Activated CD4-positive, alpha-beta memory T cell treated with anti-CD3 and anti-CD28 coated beads, Interleukin-2, amount 10 ng/mL, durations not matched to agents 7 days and 5 days (primary cell): ENCODE measurements at places on chromosomes 4 and X. TPM values are rescaled to one million over a fixed set of nuclear protein-coding genes. Genes with fewer than 3 reads are reported as not detected.

Gene TMSB15A
- total RNA-seq = not detected

Gene PRSS12
- not detected for total RNA-seq

Gene HPSE
- total RNA-seq = 32.7 TPM

Gene TMEM131L
- total RNA-seq = 25.2 TPM

Gene CAPN6
- total RNA-seq = not detected

Gene TMEM271
- total RNA-seq = not detected

Gene UGT2B17
- total RNA-seq = not detected

Gene SSX2B
- total RNA-seq = not detected

Gene VCX
- not detected for total RNA-seq

DNA sequence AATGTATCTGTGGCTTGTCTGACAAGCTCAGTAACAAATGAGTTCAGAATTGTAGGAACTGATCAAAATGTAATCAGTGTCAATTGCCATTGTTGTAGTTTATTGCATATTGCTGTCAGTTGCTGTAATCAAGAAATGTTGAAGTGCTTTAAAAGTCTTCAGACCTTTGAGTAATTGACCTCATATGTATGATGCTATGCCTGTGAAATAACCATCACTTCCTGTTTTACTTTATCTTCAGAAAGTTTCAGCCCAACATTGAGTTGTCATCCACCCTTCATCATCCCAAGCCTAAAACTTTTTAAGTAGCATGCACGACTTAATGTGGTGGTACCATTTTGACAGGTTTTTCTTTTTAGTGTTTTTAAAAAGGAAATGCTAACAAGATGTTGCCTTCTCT, 212.4 kb downstream of the ARHGAP10 start:
- DNase-seq = no peak

DNA sequence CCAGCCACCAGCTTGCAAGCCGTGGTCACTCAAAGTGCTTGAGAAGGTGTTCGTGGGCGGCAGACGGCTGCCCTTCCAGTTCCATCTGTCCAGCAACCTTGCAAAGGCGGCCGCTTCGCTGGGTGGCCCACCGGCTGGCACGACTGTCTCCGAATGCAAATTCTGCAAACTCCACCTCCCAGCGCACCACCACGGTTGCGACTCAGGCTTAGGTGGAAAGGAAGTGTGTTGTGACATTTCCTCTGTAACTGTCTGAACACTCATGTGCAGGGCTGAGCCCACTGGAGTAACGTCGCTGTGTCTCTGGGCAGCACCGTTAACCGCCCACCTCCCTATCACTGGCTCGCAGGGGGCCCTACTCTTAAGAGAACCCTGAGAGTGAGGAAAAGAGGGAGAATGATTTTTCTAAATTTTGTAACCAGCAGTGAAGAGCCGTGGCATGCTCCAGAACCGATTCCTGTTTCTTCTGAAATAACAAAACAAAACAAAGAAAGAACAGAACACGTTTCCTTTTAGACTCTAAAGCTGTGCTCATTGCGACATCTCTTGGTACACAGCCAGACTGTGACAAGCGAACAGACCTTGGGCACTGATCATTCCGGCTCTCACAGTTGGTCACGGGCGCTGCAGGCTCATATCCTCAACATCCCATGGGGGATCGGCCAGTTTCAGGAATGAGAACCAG, at the start of gene P2RY8:
Gene P2RY8 (minus strand): TSS at position 155 of the 685 bp plus-strand sequence. CDS start 70,627 bp downstream, outside the sequence.
- peak; percentile 87 for DNase-seq

DNA sequence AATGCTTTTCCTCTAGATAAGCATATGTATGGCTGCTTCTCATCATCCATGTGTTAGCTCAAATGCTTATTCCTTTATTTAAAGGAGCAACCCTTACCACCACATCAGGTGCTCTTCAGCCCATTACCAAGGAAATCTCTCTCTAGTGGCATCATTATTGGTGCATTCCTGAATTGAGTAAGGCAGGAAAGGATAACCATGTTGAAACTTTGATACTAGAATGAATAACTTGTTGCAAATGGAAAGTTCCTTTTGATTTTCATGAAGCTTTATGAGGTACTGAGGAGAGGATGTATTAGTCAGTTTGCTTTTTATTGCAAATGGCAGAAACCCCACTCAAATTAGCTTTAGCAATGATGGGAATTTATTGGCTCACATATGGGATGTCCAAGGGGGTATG, 212.3 kb upstream of the FGF13 start:
- DNase-seq = no peak

GRCh38 chr4:73607375-73608033, 12.7 kb downstream of the RASSF6 start:
- DNase-seq = no peak

GRCh38 chr4:80420638-80421037, 85.1 kb downstream of the CFAP299 start:
- no peak for DNase-seq

DNA sequence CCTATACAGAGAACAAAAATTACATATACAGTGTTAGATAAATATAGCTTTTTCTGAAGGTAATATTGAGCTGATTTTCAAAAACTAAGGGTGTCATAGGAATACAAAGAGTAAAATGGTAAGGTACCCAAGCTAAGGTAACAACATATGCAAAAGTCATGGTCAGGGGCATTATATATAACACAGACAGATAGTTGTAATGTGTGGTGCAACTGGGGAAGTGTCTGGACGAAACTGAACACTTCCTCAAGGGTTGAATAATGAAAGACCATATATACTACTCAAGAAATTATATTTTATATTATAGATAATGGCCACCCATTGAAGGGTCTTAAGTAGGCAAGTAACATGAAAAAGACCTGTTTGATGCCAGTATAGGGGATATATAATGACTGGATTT, 262.1 kb upstream of the CXXC4 start:
- no peak for DNase-seq

GRCh38 chr4:4913147-4913561, 53.7 kb downstream of the MSX1 start:
- DNase-seq = no peak

DNA sequence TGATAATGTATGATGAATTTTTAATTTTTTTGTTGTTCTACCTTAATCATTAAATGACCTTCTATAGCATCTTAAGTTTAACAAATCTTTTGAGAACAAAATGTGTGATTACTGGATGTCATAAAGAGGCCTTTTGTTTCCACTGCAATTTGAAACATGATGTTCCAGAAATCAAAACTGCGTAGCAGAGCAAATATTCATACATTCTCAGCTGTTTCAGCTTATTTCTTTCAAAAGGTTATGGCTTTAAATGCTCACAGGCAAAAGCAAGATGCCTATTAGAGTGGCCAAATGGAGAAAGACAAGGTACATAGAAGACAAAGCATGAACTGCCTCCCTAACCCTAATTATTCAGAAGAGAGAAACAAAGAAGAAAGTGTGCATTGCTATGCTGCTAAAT, 233.0 kb upstream of the SLC7A11 start:
- DNase-seq = no peak

GRCh38 chr4:169361756-169362155, 91.0 kb upstream of the SH3RF1 start:
- no peak for DNase-seq

DNA sequence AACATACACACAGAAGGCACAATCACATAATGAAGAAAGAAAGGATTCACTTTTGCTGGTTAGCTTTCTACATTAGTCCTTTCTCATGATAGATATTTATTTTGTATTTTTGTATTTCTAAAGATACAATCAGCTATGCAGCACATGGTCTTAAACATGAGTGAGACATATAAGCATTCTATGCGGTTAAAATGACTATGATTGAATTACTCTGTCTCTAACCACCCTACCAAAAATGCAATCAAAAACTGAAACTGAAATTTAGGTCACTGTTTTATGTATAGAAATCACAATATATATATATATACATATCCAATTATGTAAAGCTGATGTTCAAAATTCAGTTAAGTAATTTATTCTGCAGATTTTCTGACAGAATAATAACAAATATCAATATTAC, 21.9 kb downstream of the CXXC4 start:
- no peak for DNase-seq

DNA sequence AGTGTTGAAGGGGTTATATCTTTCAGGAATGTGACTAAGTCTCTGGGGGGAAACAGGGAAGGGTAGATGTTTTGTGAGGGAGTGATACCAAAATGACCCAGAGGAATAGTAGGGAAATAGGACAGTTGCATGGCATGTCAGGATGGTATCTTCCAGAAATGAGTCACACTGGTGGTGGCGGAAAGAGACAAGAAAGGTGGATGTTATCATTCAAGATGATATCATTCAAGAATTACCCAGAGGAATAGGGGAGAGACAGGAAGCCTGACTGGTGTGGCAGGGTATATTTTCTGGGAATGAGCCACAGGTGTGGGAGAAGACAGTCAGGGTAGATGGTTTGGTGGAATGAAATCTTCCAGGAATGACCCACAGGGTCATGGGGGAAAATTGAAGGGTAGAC, 61.1 kb downstream of the MAOA start:
- DNase-seq = no peak

- DNase-seq = no peak
Observed at GRCh38 chrX:2610246-2611170, 80.6 kb upstream of the CD99 start.

GRCh38 chr4:113874480-113874879, 105.0 kb downstream of the ARSJ start:
- DNase-seq = no peak

- DNase-seq = no peak
Observed at GRCh38 chr4:113476800-113477199, 284.7 kb downstream of the CAMK2D start.

- no peak for DNase-seq
Observed at GRCh38 chr4:178976861-178977260, 1534.6 kb upstream of the AGA start.

DNA sequence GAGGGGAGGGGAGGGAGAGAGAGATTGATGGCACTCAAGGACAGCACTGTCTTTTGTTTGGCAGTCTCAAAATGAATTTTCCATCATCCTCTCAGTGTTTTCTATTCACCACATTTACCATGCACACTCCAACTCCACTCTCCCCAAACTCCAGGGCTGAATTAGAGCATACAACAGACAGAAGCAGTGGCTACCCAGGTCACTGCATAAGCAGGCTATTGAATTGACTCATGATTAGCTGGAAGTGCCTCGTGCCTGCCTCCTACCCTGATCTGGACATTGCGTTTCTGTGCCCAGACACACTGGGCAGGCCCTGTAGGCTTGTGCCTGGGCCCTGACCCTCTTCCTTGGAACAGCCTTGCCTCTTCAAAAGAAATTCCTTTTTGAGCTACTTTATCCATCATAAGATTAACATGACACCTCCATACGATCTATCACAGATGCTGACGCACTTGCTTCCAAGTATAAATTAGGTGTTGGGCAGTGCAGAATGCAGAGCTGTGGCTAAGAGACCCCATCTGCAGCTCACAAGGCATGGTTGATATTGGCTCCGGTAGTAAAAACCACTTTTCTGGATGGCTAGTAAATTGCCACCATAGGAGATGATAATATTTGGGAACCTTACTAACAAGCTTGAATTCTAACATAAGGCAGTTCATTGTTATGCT, 752.9 kb downstream of the RPA4 start:
- no peak for DNase-seq

GRCh38 chrX:24463077-24463476, 2.0 kb upstream of the PDK3 start:
- no peak for DNase-seq
